Suppressor macrophage (primary cell): ENCODE measurements at places on chromosomes 2 and 18.

DNA sequence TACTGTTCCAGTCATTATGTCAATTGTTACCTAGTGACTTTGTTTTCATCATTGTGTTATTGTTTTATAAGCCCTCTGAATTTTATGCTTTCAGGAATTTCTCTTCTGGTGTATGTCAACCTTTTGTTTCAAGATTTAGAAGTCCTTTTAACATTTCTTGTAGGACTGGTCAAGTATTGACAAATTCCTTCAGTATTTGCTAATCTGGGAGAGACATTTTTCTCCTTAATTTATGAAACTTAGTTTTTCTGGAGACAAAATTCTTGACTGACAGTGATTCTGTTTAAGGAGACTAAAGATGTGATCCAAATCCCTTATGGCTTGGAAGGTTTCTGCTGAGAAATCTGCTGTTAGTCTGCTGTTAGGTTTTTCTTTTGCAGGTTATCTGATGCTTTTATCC, 84.9 kb upstream of the NT5C1B start:
- no peak for DNase-seq

DNA sequence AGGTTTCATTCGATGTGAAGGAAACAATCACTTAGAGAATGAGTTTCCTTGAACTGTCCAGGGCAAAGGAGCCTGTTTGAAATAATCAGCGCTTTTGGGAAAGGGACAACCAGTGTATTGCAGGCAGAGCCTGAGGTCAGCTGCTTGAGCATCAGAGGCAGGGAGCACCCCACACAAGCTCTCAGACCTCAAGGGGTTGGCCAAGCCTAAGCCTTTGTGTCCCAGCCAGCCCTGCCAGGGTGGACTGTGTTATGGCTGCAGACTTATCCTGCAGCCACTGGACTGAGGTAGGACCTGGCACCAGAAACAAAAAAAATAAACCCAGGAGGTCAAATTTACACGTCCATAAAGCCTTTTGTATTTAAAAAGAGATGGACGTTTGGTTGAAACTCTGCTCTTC, 228.3 kb downstream of the SEPTIN10 start:
- DNase-seq: peak; percentile 14

- peak; percentile 14 for DNase-seq
Measured at GRCh38 chr2:30756051-30756719, 51.1 kb downstream of the CAPN13 start.

DNA sequence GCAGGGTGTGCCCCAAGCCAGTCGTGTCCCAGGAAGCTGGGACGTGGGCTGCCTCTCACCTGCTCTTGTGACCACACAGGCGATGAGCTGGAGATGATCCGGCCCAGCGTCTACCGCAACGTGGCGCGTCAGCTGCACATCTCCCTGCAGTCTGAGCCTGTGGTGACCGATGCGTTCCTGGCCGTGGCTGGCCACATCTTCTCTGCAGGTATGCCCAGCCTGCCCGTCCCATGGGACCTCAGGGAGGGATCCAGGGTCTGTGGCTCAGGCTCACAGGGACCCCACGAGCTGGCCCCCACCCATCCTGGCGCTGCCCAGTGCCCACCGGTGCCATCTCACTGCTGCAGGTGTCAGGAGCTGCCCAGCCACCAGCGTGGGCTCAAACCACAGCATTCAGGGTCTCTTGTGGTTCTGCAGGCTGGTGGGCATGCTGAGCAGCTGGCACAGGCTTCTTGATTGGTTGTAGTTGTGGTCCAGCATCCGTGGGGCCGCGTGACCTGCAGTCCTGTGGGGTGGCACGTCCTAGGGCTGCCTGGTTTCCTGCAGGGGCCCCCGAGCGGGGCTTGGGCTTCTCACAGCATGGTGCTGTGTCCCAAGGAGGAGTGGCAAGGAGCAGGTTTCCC, 3.8 kb downstream of the BOK start:
- no peak for DNase-seq

GRCh38 chr18:51153659-51154371, 43.7 kb downstream of the MEX3C start:
- DNase-seq: no peak

DNA sequence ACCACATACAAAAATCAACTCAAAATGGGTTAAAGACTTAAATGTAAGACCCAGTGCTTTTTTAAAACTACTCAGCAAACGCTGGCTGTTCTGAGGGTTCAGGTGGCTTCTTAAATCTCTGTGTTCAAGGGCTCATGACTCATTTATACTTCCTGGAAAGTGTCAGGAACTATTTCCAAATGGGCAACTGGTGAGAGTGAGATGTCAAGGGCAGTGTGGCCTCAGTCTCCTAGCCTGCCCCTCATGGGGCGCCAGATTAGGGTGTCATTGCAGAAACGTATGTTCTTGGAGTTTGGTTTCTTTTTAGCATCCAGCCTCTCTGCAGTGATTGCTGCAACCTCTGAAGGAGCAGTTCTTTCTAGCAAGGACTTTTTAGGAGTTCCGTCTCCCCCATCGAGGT, 485.4 kb downstream of the TNS1 start:
- DNase-seq: peak; percentile 20

DNA sequence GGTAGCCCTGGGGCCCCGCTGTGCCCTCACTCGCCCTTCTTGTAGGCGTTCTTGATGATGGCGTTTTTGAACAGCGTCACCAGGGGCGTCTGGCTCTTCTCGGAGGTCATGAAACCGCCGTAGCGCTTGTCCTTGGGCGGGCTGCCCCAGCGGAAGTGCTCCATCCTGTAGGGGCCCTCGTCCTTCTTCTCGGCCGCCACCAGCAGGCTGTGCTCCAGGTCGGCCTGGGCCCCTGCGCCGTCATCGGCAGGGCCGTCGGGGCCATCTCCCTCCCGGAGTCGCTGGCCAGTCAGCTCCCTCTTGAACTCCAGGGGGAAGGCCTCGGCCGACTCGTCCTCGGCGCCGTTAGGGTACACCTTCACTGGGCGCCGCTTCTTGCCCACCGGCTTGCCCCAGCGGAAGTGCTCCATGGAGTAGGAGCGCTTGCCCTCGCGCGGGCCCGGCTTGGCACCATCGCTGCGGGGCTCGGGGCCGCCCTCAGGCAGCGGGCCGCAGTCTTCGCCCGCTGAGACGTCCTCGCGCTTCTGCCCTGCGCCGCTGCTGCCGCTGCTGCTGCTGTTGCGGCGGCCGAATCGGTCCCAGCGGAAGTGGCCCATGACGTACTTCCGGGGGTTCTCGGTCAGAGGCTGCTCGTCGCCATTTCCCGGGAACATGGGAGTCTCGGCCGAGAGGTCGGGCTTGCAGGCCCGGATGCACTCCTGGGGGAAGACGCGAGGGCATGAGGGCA, 7.2 kb downstream of the POMC start:
- peak; percentile 43 for DNase-seq

DNA sequence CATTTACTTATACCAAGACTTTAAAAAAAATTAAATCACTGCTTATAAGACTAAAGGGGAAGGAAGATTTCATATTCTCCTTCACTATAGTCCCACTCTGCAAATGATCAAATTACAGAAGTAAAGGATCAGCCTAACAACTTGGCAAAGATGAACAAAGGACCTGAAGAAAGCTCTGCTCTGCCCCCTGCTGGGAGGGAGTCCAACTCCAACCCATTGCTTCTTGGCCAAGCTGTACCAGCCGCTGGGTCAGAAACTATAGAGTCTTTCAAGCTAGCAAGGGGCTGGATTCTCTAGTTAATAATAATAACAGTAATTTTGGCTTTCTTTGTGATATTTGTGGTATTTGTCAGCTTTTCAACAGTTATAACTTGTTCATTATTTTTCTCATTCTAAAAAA, 927.0 kb upstream of the CRIM1 start:
- peak; percentile 58 for DNase-seq

GRCh38 chr2:85607268-85608215, 4.3 kb downstream of the C2orf68 start:
- DNase-seq: no peak

DNA sequence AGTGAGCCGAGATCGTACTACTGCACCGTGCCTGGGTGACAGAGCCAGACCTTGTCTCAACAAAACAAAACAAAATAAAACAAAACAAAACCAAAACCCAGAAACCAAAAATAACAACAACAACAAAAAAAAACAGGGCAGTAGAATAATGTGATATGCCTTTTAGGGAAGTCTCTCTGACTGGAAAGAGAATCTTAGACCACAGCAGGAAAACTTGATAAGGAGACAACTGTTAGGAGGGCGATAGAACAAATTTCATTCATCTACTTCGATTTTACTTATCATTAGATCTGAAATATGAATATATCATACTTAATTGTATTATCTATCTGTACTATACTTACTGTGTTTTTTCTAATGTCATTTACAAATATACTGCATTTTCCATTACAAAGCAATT, 109.0 kb upstream of the CNTNAP5 start:
- no peak for DNase-seq

DNA sequence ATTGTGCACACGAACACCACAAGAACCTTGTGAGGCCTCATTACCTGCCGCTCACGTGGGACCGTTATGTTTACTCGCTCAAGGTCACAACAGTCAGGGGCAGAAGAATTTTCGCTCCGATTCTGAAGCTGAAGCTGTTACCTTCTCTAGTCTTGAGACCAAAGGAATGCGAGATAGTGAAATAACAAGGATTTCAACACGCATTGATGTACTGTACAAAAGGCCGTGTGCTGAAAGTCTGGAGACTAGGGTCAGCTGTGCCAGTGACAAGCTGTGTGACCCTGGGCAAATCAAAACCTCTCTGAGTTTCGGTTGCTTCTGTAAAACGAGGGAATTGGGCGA, 583 bp downstream of the NEMP2 start:
- peak; percentile 21 for DNase-seq

DNA sequence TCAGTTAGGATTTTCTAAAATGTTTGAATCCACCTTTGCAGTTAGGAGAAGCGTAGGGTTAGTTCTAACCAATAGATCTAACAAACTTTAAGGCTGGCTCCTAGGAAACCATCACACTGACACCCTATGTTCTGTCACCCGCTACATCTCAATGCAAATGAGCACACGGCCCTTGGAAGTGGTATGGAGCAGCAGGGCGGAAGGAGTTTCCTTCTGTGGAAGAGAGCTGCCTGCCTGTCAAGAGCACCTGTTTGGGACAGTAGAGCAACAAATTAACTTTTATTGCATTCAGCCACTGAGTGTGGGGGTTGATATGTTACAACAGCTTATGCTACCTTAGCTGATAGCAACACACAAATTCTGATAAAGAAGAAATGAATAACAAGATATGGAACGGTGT, 306.9 kb upstream of the RAB6C start:
- DNase-seq: no peak
